ENCODE measurements at places on chromosomes 7 and 10. TPM values are rescaled to one million over a fixed set of nuclear protein-coding genes. Genes with fewer than 3 reads are reported as not detected.
A peak's percentile ranks its signal among the peaks of the same experiment; 100 is the strongest.

DNA sequence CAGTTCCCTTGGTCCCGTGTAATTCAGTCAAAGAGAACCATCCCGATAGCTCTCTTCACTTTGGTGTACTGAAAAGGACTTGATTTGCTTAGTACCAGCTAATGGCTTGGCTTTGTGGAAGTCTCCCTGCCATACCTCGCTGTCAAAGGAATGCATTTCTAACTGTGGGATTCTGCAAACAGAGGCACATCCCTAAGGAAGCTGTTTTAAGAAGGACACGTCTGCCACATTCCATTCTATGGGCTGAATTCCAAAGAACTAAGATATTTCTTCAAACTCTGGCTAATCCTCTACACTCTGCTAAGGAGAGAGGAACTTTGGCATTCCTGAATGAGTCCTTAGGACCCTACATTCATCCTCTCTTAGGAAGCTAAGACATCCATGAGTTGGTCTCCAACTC, 327.9 kb downstream of the SFMBT2 start:
- no peak for DNase-seq

GRCh38 chr7:47663213-47663612, 81.3 kb upstream of the TNS3 start:
- DNase-seq, result no peak

GRCh38 chr7:107167483-107168232, 1.1 kb upstream of the HBP1 start:
- DNase-seq, result peak; percentile 56

DNA sequence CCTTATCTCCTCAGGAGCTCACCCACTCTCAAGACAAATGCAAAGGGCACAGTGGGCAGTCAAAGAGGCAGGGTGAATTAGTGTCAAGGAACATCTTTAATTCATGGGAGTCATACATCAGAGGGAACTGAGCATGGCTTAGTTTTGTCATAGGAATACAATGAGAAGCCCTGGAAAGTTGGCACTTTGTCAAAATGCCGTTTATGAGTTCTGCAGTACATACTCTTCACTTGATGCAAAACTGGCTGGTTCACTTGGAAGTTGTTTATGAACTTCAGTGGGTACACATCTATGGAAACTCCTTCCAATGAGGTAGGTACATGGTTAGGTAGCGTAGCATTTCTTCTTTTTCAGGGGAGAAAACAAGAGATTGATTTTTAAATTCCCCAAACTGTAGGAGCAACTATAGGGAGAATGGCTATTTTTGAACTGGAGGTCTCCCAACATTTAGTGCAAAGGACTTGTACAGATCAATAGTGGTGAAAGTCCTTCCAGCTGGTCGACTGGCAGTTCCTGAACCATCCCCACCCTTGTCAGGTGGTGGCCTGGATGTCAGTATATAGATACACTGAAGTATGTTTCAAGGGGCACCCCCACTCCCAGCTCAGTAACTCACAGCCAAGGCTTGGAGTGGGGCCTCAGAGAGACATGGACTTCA, 580.5 kb downstream of the REEP3 start:
- DNase-seq, result no peak

DNA sequence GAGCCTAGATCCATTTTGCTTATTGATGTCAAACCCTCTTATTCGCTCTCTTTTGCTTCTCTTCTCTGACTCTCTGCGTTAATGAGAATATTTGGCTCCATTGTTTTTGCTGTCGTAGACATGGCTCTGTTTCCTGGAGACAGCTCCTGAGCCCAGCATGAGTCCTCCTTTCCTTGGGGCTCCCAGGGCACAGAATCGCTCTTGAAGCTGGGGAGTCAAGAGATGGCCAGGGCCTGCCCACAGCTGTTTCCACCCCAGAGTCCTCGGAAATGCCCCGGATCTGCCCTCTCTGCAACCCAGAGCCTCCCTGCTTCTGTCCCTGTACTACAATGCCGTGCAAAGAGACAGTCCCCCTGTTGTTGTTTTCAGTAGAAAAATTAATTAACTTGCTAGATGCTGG, 566.7 kb upstream of the FOXK1 start:
- no peak for DNase-seq

GRCh38 chr7:70063371-70063770, 465.1 kb downstream of the AUTS2 start:
- DNase-seq, result no peak

DNA sequence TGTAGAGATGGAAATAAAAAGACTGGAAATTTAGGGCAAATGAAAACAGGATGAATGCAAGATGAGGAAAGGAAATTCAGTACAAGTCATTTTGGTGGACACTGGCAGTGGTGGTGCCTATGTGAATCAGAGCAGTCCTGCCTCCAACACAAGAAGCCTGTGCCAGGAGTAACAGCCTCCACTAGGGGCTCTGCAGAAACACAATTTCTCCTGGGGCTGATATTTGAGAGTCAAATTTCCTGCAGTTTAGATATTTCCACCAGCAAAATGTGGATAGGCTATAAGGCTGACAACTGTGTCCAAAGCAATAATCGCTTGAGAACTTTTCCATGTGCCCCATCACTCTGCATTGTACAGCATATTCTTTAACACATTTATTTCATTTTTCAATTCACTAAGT, 4.7 kb upstream of the PLXDC2 start:
- DNase-seq, result no peak

DNA sequence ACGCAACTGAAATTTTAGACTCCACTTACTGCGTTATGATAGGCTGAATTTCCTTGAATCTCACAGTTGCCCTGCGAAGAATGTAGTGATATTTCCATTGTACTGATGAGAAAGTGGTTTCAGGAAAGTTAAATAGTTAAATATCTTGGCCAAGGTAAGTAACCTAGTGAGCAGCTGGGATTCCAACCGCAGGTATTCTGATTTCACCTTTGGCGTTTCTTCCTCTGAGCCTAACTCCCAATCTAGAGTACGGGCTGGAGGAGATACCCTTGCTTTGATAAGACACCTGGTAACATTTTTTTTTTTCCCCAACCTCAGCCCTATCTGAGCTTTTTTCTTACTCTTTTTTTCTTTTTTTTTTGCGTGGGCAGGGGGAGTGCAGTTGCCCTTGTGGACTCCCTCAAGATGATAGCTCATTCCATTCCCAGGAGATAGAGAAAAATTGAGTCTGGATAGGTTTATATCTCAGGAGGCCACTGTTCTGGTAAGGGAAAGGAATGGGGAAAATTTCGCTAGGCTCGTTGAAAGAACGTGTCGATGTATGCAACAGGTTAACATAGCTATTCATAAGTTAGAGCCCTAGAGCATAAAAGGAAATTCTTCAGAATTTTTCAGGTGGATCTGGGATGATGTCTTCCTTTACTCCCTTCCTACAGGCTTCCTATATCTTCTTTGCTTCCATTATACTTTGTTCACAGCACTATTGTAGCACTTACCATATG, 3.1 kb upstream of the TAS2R38 start:
- no peak for DNase-seq

- no peak for DNase-seq
These were observed 2.5 kb downstream of the VSIR start for GRCh38 chr10:71770789-71771188.

- DNase-seq, result no peak
These were observed 456.4 kb downstream of the TNS3 start for GRCh38 chr7:47125529-47125928.

- no peak for DNase-seq
These were observed 20.9 kb downstream of the RGS10 start for GRCh38 chr10:119521443-119522204.

DNA sequence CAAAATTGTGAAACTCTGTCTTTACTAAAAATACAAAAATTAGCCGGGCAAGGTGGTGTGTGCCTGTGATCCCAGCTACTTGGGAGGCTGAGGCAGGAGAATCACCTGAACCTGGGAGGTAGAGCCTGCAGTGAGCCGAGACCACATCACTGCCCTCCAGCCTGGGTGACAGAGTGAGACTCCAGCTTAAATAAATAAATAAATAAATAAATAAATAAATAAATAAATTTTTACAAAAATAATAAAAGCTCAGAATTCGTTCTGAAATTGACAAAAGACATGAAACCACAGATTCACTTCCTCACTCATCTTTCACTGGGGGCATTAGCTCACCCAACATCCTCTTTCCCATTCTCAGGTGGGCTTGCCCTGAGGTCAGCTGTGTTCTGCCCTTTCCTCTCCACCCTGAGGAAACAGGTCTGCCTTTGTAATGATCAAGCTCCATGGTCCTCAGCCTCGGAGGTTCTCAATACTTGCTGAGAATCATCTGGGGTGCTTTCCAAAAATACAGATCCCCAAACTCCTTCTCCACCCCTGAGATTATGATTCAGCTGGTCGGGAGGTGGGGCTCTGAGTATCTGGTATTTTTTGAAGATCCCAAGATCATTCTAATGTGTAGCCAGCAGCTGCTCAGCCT, 29.2 kb upstream of the APBB1IP start:
- no peak for DNase-seq

DNA sequence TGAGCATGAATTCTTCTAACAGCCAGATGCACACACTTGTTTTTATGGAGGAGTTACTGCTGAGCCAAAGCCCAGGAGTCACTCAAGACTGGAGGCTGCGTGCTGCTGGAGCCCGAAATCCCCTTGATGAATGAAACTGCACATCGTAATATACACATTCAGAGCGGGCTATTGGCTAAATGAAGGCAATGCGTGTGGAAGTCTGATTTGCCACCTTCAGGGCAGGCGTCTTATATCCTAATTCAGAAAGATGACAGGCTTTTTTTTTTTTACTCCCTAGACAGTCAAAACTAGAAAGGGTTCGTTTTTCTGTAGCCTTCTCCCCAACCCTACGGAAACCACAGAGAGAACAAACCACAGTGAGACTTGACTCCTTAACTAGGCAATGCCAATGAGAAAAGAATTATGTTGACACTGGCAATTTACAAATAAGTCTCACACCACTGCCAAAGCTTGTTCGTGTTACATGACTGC, 227.2 kb upstream of the KLF14 start:
- DNase-seq, result no peak

Gene BEND7
- polyA plus RNA-seq, result 39.5 TPM

Gene PUS7
- polyA plus RNA-seq, result 11.9 TPM

Gene TAC1
- polyA plus RNA-seq, result 32.2 TPM

Gene FKBP6
- 0.61 TPM for polyA plus RNA-seq

Gene SAP25
- polyA plus RNA-seq, result 4.9 TPM

Gene HHEX
- polyA plus RNA-seq, result 6.9 TPM

Gene CFAP70
- 17.2 TPM for polyA plus RNA-seq

Gene SLC13A1
- polyA plus RNA-seq, result 21.4 TPM

Gene TLX1
- 0.24 TPM for polyA plus RNA-seq

Gene BICC1
- polyA plus RNA-seq, result 90.2 TPM

Gene SLC39A12
- not detected for polyA plus RNA-seq

Gene OR9A2
- not detected for polyA plus RNA-seq

Gene NODAL
- 0.66 TPM for polyA plus RNA-seq

Gene MUC12
- polyA plus RNA-seq, result not detected

Gene PRKAR2B
- 50.9 TPM for polyA plus RNA-seq

Gene MIOS
- 47.3 TPM for polyA plus RNA-seq

Gene OR6V1
- not detected for polyA plus RNA-seq
